Hippocampal formation (tissue), 2 donors: ENCODE measurements at places on chromosomes 3 and 15.

- DNase-seq = peak; percentile 53
Measured at GRCh38 chr3:108602249-108602934, 12.9 kb downstream of the DZIP3 start.

DNA sequence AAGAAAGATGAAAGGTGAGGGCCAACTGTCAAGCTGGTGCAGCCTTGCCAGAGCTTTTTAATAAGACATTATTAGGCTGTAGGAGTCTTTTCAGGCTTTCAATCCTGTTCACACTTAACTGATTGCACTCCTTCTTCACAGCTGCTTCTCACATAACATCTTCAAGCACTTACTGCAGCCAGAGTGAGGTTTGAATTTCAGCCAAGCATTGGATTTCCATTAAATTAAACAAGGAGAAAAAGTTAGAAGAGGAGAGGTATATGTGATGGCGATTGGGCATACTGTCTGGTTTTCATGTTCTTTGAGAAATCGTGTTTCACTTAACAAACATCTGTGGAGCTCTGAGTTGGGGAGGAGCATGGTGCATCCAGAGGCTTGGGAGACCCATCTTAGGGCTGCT, 392.8 kb upstream of the LRRC3B start:
- no peak for DNase-seq

DNA sequence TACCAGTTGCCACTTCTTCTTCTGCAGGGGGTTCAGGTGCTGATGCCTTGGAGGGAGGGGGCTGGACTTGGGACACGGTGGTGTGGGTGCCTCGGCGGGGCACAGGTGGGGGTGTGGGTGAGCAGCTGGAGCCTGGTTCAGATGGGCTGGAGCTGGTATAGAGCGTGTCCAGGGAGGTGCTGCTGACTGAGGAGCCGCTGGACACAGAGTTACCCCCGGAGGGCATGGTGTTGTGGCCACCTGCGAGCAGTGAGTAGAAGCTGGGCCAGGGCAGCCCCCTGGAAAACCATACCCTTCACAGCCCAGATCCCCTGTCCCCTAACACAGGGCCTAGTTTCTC, 4.2 kb downstream of the NCKIPSD start:
- DNase-seq = no peak

DNA sequence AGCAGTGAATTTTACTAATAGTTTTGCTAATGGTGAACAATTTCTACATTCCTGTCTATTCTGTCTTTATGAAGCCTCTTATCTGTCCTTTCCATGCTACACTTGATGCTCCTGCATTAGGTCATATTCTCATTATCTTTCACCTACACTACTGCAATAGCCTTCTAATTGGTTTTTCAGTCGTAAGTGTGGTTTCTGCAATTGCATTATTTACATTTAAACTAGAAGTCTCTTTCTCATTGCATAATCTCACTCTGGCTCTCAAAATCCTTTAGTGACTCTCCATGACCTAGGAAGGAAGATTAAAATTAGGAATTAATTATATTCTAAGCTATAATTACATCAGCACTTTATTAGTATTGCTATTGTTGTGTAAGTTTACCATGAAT, 686.5 kb downstream of the IGSF11 start:
- DNase-seq = no peak

- no peak for DNase-seq
Measured at GRCh38 chr3:174202561-174202960, 656.6 kb upstream of the NAALADL2 start.

- DNase-seq = no peak
Measured at GRCh38 chr3:153338487-153338886, 176.5 kb downstream of the RAP2B start.

DNA sequence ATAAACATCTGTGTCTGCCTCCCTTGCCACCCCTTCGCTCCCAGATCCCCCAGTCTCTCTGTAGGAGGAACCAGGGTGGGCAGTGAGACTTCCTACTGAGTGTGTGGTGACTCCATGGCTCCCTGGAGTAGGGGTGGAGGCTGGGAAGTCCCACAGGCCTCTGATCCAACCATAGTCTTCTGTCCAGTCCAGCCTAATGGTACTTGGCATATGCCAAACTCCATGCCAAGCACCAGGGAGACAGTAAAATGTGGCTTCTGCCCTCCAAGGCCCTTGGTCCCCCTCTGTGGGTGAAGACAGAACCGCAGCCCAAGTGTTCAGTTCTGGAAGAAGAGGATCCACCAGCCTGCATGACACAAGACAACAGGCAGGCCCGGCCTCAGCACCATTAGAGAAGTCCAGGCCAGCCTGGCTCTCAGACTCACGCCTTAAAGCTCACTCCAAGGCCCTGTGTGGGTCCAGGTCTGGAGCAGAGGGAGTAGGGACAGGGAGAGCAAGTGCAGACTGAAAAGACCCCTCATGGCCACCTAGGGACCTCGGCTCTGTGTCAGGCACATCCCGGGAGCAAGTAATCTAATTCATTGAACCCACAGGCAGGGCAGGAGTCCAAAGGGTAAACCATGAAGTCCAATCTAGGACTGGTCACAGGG, 112.7 kb downstream of the ETFA start:
- no peak for DNase-seq

DNA sequence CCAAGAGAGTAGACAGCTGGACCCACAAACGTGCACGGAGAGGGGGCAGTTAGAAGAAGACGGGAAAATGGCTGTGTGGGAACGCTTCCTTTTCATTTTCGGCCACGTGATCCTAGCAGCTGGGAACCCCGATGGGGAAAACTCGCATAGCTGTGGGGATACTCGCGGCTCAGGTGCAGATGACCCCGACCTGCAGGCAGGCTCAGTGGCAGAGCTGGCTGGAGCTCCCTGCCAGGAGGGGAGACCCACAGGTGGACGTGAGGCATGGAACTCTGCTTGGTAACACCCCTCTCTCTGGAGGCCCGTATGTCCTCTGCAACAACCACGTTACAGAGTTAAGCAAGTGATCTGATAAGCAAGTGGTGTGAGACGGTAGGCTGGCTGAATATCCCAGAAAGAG, 84.6 kb upstream of the SNRPA1 start:
- no peak for DNase-seq

- DNase-seq = no peak
Measured at GRCh38 chr3:49713336-49714105, 6.0 kb downstream of the AMIGO3 start.

DNA sequence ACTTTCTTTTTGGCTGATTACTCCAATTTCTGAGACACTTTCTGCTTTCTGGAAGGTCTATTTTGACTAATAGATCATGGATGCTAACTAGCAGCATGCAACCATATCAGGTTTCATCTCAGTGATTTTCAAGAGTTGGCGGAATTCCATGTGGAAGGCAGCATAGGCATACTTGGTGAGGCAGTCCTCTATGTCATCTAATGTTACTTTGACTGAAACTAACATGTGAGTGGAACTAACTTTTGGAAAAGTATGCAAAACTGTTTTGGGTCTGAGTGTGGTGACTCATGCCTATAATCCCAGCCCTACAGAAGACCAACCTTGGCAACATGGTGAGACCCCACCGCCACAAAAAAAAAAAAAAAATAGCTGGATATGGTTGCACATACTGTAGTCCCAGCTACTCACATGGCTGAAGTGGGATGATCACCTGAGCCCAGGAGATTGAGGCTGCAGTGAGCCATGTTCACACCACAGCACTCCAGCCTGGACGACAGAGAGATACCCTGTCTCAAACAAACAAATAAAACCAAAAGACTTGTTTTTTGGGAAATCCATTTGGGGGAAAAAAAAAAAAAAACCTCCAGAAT, 1033.7 kb downstream of the ROBO1 start:
- DNase-seq = no peak

DNA sequence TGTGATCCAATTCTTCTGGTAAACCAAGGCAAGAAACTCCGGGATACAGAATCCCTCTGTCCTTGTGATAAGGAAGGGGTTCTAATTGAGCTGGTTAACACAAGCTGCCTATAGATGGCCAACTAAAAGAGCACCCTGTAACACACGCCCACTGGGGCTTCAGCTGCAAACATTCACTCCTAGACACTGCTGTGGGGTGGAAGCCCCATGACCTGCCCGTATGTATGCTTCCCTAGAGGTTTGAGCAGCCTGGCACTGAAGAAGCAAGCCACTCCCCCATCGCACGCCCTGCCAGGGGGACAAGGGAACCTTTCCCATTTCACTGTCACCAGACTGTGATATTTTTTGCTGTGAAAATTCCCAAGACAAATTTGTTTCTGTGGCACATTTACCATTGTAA, 516.9 kb upstream of the GOLIM4 start:
- no peak for DNase-seq

DNA sequence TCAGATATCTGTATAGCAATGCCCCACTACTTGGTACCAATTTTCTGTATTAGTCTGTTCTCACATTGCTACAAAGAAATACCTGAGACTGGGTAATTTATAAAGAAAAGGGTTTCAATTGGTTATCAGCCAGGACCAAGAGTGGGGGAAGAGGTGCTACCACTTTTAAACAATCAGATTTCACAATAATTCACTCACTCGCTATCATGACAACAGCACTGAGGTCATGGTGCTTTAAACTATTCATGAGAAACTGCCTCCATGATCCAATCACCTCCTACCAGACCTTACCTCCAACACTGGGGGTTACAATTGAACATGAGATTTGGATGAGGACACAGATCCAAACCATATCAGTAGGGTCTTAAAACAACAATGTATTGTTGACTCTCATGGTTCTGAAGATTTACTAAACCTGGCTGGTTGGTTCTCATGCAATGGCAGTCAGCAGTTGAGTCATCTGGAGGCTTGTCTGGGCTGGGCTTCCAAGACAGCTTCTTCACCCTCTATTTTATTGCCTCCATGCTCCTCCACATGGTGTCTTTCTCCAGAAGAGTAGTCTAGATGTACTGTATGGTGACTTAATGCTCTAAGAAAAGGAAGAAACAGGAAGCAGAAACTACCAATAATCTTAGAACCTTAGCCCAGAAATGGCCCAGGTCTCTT, 21.2 kb upstream of the TM4SF4 start:
- DNase-seq = no peak

GRCh38 chr15:31477301-31477700, 150.7 kb downstream of the KLF13 start:
- no peak for DNase-seq

GRCh38 chr15:63044077-63044644, 1.6 kb downstream of the TPM1 start:
- no peak for DNase-seq

DNA sequence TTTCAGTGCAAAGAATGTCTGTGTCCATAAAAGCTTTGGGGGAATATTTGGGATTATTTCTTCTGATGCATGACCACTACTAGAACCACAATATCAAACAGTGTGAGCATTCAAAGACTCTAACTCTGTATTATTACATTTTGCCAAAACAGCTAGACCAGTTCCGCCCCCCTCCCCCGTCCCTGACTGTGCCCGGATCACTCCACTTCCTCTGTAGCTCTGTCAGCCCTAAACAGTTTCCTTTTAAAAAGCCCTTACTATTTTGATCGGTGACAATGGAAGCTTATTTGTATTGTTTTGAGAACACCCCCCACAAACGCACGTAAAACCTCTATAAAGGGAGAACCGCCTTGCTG, 36.6 kb upstream of the EPHB3 start:
- DNase-seq = no peak

DNA sequence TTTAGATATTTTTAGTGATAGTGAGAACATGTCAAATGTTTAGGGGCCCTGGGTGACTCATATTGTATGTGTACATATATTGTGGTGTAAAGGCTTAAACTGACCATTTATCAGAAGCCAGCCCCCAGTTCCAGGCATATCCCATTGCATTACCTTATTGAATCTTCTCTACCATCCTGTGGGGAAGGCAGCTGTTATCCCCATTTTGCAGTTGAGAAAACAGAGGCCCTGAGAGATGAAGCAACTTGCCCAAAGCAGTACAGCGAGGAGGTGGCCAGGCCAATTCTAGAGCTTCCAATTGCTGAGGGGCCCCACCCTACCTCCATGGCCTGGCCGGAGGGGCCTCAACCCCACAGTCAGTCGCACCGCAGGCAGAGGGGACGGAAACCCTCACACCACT, 47.9 kb downstream of the ZNF710 start:
- DNase-seq = no peak

DNA sequence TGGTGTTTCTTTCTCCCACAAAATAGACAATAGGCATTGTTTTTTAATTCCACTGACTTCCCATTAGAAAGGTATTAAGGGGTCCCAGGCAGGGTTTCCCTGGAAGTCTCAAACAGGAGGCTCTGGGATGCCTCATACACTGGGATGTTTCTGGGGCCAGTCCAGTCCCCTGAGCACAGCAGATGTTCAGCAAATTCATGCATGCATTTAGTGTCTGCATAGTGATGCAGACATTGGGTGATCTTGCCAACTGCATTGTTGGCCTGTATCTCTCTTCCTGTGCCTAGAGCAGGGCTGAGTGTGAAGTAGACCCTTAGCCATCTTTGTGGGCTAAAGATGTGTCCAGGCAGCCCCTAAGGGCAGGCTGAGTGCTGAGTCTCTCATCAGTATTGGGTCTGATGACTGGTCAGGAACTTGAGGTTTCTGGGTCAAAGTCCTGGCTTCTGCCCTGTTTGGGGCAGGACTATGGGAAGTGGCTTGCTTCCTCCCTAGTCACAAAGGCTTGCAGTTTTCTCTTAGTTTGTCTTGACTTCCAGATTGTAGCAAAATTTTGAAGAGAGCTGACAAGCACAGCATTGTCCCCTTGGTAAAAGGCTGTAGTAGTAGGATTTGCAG, 56.5 kb downstream of the BSN start:
- no peak for DNase-seq

DNA sequence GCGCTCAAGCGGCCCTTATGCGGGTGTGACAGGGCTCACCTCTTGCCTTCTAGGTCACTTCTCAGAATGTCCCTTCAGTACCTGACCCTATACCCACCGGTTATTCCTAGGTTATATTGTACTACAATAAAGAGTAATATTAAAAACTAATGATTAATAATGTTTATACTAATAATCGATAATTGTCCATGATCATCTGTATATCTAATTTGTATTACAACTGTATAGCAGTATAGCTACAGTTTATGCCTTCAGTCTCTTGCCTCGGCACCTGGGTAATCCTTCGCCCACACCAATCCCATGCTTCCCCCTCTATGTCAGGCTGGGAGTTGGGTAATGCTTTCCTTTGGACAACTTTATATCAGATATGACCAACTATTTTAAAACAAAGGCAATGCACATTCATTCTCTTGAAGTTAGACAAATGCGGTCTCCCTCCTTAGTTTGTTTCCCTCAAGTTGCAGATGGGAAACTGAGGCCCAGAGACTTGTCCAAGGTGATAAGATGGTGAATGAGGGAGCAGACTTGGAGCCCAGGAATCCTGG, 3.4 kb downstream of the FAH start:
- no peak for DNase-seq

DNA sequence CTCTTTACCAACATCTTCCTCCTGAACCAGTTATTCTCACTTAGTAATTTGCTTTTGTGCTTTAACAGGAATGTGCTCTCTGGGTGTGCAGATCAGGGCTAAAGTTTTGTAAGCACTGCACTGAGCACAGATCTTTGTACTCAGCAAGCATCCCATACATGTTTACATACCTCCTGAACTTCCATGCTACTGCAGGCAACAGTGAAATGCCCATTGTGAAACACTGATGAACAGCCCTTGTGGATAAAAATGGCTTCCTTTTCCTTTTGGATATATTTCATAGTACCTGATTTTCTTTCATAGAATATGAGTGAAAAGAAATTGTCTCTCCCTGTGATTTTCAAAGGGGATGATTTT, 855.9 kb downstream of the MCTP2 start:
- no peak for DNase-seq
